ENCODE measurements at places on chromosomes 7 and 10.
A peak's percentile ranks its signal among the peaks of the same experiment; 100 is the strongest.

GRCh38 chr7:130216750-130217149 is 9.1 kb downstream of the SSMEM1 start:
- DNase-seq: no peak

DNA sequence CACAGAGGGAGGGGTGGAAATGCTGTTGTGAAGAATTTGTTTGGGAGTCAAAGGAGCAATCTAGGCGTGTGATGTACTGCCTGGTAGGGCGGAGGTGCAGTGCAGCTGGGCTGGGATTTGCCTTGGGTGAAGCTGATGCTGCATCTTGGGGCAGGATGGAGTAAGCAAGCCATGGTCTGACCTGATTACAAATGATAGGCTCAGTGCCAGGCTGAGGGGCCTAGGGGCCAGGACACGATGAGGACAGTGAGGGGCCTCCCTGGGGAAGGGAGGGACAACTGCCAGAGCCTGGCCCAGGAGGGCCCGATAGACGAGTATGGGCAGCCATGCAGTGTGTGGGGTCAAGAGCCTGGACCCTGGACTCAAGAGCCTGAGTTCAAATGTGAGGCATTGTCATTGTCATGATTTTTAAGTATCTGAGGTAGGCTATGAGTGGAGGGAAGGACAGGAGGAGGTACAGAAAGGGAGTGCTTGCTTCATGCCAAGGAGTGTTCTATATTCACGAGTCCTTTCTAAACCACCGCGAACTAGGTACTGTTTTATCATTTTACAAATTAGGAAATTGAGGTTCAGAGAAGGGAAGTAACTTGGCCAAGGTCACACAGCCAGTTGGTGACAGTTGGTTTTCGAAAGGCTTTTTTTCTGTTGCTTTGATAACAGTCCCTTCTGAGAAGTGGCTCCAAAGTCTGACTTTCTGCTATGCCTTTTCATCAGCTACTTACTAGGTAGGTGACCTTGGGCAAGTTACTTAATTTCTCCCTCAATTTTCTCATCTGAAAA is 29.7 kb downstream of the HIF1AN start:
- no peak for DNase-seq

DNA sequence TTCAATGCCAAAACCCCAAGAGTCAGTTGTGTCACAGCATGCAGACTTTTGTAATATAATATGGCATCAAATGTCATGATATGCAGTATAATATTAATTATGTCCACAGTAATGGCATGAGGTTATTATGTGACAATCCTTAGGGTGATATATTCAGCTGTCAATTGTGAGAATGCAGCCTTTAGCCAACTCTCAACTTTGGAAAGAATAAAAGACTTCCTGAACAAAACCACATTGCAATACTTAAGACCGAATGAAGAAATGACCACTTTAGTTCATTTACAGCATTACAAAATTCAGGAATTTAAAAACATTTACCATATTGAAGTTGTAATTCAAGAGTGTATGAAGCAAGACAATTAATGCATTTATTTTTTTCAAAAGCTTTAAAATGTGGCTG is 45.4 kb downstream of the CPVL start:
- DNase-seq: no peak

DNA sequence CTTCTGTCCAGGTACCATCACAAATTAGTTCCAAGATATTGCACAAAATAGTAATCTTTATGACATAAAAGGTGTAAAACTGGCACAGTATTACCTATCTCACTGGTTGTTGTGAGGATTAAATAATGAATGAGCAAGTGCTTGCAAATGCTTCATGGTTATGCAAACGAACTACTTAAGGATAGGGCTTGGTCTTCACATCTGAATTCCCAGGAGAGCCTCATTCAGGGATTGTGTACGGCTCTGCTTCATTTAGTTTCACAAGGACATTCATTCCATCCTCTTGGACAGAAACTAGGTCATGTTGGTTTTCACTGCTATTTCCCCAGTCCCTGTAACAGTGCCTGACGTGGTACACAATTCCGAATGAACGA is 12.1 kb downstream of the ABCA13 start:
- DNase-seq: no peak

GRCh38 chr10:22623633-22624253 is 90.6 kb downstream of the PIP4K2A start:
- DNase-seq: no peak

DNA sequence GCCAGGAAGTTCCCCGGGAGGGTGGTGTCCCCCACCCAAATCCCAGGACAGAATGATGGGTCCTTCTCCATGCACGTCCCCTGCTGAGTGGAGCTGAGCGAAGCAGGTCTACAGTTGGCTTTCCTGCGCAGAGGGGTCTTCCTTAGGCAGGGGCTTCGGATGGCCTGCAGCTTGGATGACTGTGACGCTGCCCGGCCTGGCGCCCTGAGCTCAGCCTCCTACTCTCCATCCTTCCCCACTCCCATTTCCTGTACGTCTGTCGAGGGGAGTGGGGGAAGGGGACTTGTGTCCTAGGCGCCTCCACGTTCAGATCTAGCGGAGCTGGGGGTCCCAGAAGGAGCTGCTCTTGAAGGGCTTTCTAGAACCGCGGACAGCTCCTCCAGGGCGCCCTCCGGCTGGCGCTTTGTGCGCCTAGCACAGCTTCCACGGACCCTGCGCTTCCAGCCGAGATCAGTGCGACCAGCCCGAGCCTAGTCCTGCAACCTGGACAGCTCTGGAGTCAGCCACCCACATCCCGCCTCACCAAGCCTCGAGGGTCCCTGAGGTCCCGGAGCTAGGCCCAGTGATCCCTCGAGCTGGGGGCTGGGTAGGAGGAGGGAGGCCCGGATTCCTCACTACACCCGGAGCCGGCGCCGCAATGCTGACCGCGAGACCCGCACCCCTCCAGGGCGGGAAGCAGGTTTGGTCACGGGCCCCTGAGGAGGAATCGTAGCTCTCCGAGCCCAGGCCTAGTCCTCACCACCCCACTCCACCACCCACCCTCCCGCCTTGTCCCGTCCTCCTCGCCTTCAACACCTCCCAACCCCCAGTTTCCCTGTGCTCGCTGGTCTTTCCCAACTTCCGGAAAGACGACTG is 1.9 kb downstream of the GRID1 start:
- no peak for DNase-seq

DNA sequence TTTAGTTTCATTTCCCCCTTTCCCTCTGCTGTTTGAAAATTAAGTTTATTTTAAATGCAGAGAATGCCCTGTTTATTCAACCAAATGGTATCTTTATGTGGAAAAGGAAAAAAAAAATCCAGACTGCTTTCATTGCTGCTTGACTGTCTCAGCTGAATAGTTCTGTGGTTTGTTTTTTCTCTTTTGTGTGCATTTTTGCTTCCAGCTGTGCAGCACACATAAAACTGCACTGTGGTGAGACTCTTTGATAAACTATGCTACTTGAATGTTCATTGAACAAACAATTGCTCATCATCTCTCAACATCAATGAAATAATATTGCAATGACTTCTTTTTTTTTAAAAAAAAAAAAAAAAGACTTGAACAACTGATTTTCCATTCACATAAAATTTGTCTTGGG is 78.6 kb upstream of the GLI3 start:
- no peak for DNase-seq

GRCh38 chr10:118915161-118915560 is 114.4 kb upstream of the NANOS1 start:
- no peak for DNase-seq

- peak; percentile 65 for DNase-seq
These were observed 78.5 kb downstream of the LHPP start for GRCh38 chr10:124539935-124540641.

- DNase-seq: no peak
These were observed 82.1 kb downstream of the NRP1 start for GRCh38 chr10:33252324-33252723.

GRCh38 chr7:116591202-116592040 is 66.6 kb downstream of the CAV1 start:
- DNase-seq: no peak

GRCh38 chr10:100510533-100511308 is 8.9 kb downstream of the SEC31B start:
- DNase-seq: no peak

GRCh38 chr7:19026888-19027287 is 90.5 kb downstream of the TWIST1 start:
- DNase-seq: no peak

DNA sequence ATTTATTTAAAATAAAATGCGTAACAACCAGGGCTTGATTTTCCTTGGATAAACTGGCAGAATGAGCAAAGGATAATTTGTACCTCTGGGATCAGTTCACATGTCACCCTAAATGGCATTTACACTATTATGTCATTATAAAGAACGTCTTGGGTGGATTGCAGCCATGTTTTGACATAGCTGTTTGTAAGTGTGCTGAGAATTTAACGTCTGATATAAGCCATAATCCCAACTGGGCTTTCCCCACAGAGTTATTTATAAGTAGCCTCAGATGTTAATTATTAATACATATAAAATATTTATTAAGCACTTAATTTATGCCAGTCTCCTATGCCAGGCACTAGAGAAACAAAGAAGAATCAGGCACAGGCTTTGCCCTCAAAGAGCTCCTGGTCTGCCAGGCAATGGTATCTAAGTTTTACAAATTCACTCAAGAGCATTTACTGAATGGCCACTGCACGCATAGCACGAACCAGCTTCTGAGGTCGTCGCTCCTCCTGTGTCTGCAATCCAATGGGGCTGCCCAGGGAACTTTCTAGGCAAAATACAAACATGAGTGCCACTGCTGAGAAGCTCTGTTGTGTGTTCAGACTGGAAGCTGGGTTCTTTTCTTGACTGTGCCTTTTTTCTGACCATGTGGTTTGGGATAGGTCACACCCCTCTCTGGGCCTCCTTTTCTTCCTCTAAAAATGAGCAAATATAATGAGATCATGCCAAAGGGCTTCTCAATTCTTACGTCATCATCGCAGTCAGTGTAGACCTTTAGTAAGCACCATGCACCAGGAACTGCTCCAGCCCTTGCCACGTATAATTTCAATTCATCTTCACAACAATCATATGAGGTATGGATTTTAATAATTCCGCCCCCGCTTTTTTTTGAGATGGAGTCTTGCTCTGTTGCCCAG is 11.3 kb upstream of the CTBP2 start:
- DNase-seq: no peak

DNA sequence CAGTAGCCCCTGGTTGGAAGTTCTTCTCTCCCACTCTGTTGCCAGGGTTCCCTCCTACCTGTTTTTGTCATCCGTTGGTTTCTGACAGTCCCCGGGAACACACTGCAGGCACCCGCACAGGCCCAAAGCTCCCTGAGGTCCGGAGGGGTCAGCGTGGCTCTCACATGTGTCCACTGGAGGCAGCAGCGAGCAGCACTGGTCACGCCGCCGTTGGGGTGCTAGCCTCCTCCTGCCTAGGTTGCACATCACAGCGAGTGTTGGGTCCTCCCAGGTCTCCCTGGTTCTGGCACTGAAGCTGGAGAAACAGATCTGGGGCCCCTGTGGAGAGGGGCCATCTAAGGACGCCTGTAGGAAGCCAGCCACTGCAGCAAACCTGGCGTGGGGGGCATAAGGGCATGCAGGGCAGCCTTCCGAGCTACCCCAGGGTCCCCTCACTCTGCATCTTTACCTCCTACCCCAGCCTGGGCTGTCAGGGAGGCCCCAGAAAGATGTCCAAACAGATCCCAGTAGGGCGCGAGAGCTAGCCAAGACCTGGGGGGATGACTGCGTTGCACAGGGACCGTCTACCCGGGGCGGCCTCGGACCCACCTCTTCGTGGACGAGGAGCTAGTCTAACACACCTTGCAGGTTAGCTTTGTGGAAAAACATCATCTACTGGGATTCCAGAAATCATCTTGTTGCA is 28.9 kb downstream of the LRRC27 start:
- peak; percentile 24 for DNase-seq

DNA sequence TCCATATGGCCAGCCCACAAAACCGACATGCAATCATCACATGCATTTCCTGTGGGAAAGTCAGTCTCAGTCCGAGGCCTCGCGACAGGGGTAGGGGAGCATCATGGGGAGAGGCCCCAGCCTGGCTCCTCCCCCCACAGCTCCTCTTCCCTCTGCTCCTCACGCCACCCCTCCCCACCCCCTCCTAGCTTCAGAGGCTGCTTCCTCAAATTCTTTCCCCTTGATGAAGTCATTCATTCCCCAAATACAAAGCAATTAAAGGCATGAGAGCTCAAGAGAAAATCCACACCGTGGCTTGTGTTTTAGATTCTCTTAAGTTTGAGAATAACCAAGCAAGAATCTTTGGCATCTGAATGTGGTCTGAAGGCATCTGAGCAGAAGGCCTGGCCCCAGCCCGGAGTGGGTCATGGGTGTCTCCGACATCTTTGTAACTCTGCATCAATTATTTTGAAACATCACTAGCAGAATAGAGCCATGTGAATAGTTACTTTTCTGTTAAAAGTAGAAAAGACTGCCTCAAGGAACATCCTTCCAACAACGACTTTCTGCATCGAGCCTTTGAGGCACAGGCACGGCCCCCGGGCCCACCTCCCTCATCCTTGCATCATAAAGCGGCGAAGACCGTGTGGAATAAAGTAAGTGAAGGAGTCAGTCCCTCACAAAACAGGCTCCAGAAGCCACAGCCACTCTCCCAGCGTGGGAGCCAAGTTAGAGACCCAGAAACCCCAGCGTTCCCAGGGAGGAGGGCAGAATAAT is 90.9 kb downstream of the DIP2C start:
- no peak for DNase-seq

GRCh38 chr7:114903131-114903530 is 18.8 kb upstream of the MDFIC start:
- no peak for DNase-seq

DNA sequence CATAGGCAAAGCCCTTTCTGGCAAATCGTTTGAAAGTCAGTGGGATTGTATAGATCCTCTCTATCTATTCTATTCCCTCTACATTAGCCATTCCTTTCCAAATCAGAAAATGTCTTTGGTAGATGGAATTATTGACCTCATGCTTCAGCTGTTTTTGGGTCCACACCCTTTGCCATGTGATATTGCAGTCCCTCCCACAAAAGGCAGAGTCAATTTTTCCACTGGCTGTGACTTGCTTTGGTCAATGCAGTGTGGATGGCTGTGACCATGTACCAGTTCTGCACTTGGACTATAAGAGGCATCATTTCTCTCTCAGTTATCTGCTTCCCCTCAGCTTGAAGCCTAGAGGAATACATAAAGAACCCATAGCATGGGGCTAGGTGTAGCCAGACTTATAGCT is 332.9 kb downstream of the PTEN start:
- DNase-seq: no peak

- no peak for DNase-seq
These were observed at the start of gene SOSTDC1 for GRCh38 chr7:16465469-16466361. Gene SOSTDC1 (minus strand): TSS chr7:16465738. CDS start chr7:16465668, 70 bp downstream.

GRCh38 chr10:3872712-3873329 is 87.8 kb upstream of the KLF6 start:
- no peak for DNase-seq

- DNase-seq: no peak
These were observed 251.2 kb upstream of the MDFIC start for GRCh38 chr7:114670676-114671075.

GRCh38 chr7:94656925-94657731 is 1.2 kb upstream of the SGCE start:
- no peak for DNase-seq

- no peak for DNase-seq
These were observed 225.8 kb upstream of the FAM3C start for GRCh38 chr7:121621937-121622336.
